ENCODE measurements at places on chromosomes 4 and X.

DNA sequence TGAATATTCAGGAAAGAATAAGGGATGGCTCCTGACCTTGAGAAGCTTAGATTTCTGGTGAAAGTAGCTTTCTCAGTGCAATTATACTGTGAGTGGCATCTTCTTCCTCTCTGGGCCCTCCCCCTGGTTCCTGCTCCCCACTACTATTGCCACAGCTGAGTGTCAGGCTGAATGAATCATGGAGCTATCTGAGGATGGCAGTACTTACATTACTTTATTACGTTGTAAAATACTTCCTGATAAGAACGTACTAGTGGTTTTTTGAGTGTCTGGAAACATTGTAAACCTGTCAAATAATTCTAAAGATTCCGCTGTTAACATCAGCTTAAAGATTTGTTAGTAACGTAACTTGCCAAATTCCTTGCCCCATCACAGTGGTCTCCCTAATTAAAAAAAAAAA is 36.2 kb downstream of the ARHGAP10 start:
- no peak for DNase-seq

GRCh38 chr4:147550626-147551246 is 66.5 kb upstream of the TMEM184C start:
- DNase-seq = no peak

- DNase-seq = no peak
Measured at GRCh38 chrX:110004731-110005369, 1.9 kb downstream of the TMEM164 start.

GRCh38 chr4:38241541-38241940 is 281.3 kb downstream of the PTTG2 start:
- no peak for DNase-seq

DNA sequence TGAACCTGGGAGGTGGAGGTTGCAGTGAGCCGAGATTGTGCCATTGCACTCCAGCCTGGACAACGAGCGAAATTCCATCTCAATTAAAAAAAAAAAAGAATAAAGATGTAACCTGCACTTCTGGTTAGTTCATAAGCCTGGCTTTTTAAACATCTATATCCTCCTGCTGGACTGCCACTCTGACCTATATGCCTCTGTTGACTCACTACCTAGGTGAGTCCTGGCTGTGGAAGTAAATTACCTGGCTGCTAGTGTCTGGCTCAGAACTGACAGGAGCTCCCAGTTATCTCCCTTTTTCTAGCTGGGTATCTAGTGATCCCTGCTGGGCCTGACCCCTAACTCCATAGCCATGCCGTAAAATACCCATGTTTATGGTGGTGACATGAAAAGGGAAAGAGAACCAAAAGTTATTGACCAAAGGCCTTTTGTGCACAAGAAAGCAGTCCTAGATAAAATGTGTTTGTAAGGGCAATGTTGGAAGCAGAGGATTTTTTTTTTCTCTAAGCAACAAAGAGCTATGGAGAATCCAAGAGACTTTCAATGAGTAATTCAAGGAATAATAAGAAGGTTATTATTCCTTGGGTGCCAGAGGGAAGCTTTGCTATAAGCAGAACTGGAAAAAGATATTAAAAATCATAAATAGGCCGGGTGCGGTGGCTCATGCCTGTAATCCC is 10.4 kb upstream of the G3BP2 start:
- DNase-seq = no peak

DNA sequence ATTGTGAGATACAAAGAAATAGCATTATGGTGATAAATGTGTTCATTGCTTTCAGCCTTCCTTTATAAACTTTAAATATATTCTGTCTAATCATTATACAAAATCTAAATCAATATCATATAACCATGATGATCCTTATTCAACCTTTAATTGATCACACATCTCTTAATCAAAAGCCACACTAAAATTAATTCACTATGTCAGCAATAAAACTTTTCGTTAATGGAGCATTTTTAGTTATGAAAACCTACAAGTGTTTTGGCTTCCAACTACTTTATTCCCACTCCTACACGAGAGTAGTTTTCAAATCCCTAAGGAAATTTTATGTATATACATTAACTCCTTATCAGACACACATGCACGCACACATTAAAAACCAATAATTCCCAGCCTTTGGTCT is 530.2 kb downstream of the KCTD8 start:
- DNase-seq = no peak

- DNase-seq = no peak
Measured at GRCh38 chrX:41868392-41868977, 54.9 kb downstream of the CASK start.

DNA sequence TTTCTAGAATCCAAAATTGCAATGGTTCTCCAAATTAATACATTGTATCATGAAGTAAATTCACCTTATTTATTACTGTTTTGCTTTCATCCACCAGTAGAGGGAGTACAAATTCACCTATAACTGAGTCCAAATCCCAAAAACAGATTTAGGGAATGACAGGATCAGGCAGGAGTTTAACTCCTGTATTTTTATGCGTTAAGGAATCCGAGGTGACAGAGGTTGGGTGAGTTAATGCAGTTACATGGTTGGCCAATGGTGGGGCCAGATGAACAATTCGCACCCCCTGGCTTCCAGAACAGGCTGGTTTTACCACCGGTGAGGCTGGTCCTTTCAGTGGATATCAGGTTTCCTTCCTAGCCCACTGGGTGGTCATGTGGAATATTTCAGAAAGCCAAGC is 82.4 kb downstream of the MTNR1A start:
- DNase-seq = no peak

DNA sequence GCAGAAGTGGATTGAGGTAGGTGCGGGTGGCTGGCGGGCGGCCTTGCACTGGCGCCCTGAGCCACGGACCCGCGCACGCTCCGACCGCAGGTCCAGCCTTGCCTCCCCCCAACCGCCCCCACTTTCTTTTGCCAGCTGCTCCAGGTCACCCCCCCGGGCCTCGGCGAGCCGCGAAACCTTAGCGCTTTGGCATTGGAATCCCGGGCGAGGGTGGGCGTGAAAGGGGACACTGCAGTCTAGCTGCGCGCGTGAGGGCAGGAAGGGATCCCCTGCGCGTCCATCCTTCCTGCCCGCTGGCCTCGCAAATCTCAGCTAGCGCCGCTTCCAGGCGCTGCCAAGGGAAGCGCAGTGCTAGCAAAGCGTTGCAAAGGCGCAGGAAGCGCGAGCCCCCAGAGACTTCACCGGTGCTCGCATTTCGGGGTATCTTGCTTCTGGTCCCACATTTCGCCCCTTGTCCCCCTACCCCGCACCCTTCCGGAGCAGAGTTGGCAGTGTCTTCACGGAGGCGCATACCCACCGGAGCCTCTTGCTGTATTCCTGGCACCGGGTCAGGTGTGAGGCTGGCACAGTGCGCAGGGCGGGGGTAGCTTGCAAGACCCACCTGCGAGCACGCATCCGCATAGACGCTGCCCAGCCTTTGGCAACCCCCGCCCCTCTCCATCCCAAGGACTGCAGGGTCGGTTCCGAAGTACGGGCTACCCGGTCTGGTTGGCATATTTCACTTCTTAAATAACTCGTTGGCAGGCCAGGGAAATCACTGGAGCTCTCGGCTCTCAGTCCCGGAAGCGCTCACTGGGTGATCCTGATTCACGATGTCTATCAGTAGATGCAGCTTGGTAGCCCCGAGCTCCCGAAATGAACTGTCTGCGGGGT is 104.4 kb downstream of the UCHL1 start:
- DNase-seq = no peak

DNA sequence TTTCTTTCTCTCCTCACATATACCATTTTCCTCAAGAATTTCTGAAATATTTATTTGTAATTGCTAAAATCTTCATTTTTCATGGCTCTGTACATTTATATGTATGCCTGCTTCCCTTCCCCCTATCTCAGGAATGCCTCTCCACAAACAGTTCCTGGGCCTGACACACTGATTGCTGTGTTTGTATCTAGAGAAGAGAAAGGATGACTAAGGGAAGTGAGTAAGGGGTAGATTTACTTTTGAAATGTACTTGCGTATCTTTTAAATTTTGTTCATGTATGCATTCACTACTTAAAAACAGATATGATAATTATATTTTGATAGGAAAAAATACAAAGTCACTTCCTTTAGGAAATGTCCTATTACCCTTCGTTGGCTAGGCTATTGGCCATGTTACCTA is 790.8 kb downstream of the PCDH18 start:
- no peak for DNase-seq

DNA sequence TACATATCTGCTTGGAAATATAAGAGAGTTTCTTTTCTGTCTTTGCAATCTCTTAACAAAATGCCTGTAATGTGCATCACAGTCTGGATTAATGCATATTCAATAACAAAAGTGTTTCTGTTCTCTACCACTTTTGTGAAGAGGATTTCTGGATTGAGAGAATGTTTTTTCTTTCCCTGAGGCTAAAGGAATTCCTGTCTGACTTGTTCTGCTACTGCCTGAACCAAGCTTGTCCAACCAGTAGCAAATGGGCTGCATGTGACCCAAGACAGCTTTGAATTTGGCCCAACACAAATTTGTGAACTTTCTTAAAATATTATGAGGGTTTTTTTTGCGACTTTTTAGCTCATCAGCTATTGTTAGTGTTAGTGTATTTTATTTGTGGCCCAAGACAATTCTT is 1133.9 kb downstream of the SH3BGRL start:
- no peak for DNase-seq

- DNase-seq = no peak
Measured at GRCh38 chrX:153521034-153521433, 3.6 kb downstream of the ATP2B3 start.

DNA sequence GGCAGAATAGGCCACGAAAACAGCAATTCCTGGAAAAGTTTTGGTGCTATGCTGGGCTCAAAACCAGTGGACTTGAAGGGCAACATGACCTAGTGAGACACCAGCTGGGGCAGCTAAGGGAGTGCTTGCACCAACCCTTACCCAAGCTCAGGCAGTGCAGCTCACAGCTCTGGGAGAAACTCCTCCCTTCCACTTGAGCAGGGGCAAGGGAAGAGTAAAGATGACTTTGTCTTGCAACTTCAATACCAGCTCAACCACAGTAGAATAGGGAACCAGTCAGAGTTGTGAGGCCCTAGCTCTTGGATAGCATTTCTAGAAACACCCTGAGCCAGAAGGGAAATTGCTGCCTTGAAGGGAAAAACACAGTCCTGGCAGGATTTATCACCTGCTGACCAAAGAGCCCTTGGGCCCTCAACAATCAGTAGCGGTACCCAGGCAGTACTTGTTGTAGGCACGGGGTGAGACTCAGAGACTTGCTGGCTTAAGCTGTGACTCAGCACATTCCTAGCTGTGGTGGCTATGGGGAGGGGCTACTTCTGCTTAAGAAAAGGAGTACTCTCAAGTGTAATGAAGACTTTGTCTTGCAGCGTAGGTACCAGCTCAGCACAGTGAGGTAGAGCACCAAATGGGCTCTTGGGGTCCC is 19.7 kb upstream of the ABCG2 start:
- no peak for DNase-seq

- DNase-seq = no peak
Measured at GRCh38 chrX:67777148-67777547, 233.3 kb downstream of the AR start.

DNA sequence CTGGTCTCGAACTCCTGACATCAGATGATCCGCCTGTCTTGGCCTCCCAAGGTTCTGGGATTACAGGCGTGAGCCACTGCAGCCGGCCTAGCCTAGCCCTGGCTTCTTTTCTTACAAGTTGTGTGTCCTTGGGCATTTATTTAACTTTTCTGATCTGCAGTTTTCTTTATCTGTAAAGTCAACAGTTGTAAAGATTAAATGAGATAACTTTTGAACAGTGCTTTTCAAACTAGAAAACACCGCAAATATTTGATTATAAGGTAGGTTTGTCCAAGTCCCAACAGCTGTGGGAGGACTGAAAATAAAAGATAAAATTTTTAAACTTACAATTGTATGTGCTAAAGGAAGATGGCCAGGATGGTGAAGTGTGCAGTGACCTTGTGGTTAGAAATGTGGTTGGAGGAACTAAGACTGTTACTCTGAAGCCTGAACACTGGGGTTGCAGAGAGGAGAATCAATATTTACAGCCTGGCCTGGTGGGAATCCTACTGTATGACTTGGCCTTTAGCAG is 44.8 kb downstream of the GSX2 start:
- no peak for DNase-seq

- no peak for DNase-seq
Measured at GRCh38 chrX:118655561-118656246, 71.7 kb upstream of the IL13RA1 start.

DNA sequence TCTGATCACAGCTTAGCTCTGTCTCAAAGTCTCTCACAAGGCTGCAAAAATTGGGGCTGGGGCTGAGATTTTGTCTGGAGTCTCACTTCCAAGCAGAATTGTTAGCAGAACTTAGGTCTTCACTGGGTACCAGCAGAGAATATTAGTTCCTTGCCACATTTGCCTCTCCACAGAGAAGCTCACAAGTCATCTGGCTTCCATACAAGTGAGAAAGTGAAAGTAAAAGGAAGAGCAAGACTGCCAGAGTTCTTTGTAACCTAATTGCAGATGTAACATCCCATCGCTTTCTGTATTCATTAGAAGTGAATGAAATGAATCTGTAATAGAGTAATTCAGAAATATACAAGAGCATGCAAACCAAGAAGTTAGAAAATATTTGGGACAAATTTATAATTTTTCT is 624.1 kb upstream of the GNPDA2 start:
- no peak for DNase-seq

- DNase-seq = no peak
Measured at GRCh38 chr4:122003335-122003734, 51.5 kb upstream of the TRPC3 start.

DNA sequence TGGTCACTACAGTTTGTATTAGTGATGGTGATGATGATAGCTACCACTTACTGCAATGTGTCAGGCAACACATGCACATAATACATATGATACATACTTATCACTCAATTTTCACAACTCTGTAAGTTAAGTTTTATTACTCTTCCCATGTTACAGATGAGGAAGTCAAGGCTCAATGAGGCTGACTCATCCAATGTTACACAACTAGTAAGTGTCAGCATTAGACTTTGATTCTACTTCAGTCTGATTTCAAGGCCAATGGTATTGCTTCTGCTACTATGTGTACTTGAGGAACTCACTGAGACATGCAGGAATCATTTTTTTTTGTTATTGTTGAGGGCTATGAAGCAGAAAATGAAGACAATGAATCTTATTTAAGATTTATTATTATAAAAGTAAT is 96.4 kb upstream of the TRPC5OS start:
- no peak for DNase-seq

- DNase-seq = no peak
Measured at GRCh38 chrX:11739776-11740175, 18.3 kb upstream of the MSL3 start.

All from activated T-helper 1 cell treated with anti-CD3 and anti-CD28 coated beads, Interleukin-2, amount 50 U/mL, for 16 hours (primary cell).